Neural progenitor cell (in vitro differentiated cells): ENCODE measurements at places on chromosomes 2 and 18.

DNA sequence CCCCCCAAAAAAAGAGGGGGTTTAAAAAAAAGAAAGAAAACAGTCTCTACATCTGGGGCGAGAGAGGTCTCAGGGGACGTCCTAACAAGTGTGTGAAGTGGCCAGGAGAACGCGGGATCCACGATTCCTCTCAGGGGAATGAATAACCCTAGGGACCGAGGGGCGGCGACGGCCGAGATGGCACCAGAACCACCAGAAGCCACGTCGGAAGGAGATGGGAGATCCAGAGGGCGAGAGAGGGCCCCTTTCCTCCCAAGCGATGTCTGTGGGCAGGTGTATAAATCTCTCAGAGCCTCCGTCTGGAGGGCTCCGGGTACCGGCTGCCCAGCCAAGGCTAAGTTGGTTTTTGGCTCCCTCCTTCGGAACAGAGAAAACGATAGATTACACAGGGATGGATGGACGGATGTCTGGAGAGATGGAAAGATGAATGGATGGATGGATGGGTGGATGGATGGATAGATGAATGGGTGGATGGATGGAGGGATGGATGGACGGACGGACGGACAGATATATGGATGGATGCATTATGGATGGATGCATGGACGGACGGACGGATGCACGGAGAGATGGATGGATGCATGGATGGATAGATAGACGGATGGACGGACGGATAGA is 1.7 kb downstream of the EPHA4 start:
- peak; percentile 75 for DNase-seq

DNA sequence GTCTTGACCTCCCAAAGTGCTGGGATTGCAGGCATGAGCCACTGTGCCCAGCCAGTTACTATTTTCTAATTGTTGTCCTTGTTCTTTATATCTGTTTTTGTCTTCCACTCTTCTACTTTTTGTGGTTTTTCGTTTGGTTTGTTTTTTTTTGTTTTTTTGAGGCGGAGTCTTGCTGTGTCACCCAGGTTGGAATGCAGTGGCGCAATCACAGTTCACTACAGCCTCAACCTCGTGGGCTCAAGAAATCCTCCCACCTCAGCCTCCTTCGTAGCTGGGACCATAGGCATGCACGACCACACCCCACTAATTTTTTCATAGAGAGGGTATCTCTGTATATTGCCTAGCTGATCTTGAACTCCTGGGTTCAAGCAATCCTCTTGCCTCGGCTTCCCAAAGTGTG is 100.7 kb downstream of the EHBP1 start:
- no peak for DNase-seq

GRCh38 chr18:24754583-24755253 is 294.3 kb downstream of the HRH4 start:
- DNase-seq = no peak

GRCh38 chr2:237742614-237743013 is 56.0 kb upstream of the RBM44 start:
- DNase-seq = no peak
